ENCODE measurements at places on chromosomes 7 and 10. TPM values are rescaled to one million over a fixed set of nuclear protein-coding genes. Genes with fewer than 3 reads are reported as not detected.

Gene CYP3A5
- total RNA-seq, result 0.75 TPM

DNA sequence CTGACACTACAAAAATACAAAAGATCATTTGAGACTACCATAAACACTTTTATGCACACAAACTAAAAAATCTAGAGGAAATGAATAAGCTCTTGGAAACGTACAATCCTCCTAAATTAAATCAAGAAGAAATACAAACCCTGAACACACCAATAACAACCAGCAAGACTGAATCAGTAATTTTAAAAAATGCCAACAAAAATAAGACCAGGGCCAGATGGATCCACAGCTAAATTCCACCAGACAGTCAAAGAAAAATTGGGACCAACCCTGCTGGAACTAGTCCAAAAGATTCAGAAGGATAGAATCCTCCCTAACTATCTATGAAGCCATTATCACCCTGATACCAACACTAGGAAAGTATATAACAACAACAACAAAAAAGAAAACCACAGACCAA lies 277.4 kb downstream of the AGMO start:
- DNase-seq, result no peak

Gene LRRC18
- not detected for total RNA-seq

- DNase-seq, result no peak
Measured at GRCh38 chr7:136502162-136502561, 366.3 kb upstream of the CHRM2 start.

GRCh38 chr10:108052981-108053380 lies 888.5 kb upstream of the SORCS1 start:
- DNase-seq, result no peak

DNA sequence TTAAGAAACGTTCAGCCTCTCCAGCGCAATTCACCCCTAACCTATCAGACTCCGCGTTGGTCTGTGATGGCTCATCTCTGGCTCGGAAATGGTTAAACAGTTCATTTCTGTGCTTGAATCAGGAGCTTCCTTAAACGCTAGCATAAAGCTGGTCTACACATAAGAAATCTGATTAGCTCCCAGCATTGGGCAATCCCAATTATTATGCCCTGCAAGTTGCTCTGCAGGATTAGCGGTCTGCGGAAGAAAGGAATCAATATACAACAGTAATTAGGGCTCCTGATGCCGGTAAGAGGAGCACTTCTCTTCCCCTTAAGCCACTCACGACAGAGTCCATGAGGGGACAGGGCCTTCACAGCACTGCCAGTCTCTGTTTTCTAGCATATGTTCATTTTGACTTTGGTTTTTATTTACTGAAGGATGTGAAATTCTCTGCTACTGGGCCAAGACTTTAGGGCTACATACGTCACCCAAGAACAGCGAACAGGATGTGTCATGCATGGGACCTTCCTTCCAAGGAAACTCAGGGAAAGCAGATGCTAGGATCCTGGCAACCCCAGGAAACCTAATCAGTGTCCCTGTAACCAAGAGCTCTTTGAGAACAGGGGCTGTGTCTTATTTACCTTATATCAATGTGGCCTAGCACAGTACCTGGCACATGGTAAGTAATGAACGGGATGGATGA lies 324.4 kb downstream of the KCNMA1 start:
- no peak for DNase-seq

GRCh38 chr10:53130337-53130736 lies 357.8 kb upstream of the MBL2 start:
- DNase-seq, result no peak
